ENCODE measurements at places on chromosomes 16 and 17. TPM values are rescaled to one million over a fixed set of nuclear protein-coding genes. Genes with fewer than 3 reads are reported as not detected.

DNA sequence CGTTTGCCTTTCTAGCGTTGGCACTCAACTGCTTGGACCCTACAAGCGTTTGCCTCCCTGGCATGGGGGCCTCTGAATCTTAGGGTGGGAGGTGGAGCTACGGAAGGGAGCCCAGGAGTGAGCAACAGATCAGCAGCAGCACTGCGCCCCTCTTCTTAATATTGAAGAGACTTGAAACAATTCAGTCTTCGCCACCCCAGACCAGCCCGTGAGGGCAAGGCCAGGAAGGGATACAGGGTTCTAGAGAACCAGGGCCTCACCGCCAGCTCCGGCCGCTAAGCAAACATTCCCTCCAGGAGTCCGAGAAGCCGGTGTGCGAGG is 1.5 kb upstream of the GPRC5C start:
- H3K36me3 ChIP-seq = no peaks in the 10 kb centered on the region
- H3K4me3 ChIP-seq = peak overlapping the region; percentile 64
- DNase-seq = no peak
- peaks cover 3% of the 10 kb centered on the region for H3K4me1 ChIP-seq
- H3K27me3 ChIP-seq = no peaks in the 10 kb centered on the region

- no peak for DNase-seq
- no peaks in the 10 kb centered on the region for H3K36me3 ChIP-seq
- no peak overlapping the region for H3K4me3 ChIP-seq
- H3K4me1 ChIP-seq = peaks cover 4% of the 10 kb centered on the region
- no peaks in the 10 kb centered on the region for H3K27me3 ChIP-seq
Observed at GRCh38 chr17:48123111-48123510, 15.5 kb downstream of the SNX11 start.

GRCh38 chr17:73091770-73092522 is 542 bp downstream of the SLC39A11 start:
- H3K4me3 ChIP-seq = peak overlapping the region; percentile 58
- no peaks in the 10 kb centered on the region for H3K27me3 ChIP-seq
- peak overlapping the region; percentile 33 for H3K27ac ChIP-seq
- no peaks in the 10 kb centered on the region for H3K36me3 ChIP-seq
- H3K4me1 ChIP-seq = peaks cover 10% of the 10 kb centered on the region

Gene PHOSPHO1
- 35.4 TPM for total RNA-seq

GRCh38 chr16:75074920-75075687 is 41.5 kb downstream of the LDHD start:
- no peak for DNase-seq
- peaks cover 5% of the 10 kb centered on the region for H3K4me1 ChIP-seq
- H3K36me3 ChIP-seq = no peaks in the 10 kb centered on the region
- no peaks in the 10 kb centered on the region for H3K27me3 ChIP-seq
- no peak overlapping the region for H3K4me3 ChIP-seq

DNA sequence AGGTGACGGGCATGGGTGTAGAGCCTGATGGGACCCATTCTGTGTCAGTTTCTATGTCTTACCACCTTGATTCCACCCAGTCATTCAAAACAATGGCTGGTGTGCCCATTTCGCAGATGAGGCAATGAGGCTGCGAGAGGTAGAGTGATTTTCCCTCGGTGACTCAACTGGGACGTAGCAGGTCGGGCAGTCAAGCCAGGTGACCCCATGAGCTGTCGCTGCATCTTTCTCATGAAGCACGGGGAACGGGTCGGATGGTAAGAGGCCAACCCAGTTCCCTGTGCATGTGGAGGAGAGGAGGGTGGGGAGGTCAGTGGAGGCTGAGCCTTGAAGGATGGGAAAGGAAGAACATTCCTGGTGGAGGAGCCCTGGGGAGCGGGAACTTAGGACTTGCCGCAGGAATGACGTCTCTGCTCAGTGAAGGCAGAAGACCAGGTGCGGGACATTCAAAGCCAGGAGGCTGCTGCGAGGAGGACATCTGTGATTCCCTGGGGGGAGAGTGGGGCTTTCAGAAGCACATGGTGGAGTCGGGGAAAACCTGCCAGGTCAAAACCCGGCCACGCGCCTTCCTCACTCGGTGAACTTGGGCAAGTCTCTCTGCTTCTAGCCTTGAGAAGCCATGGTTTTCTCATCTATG is 1.1 kb downstream of the IL21R start:
- H3K4me1 ChIP-seq = peaks cover 4% of the 10 kb centered on the region
- no peak overlapping the region for H3K4me3 ChIP-seq
- H3K27ac ChIP-seq = no peak overlapping the region
- no peaks in the 10 kb centered on the region for H3K36me3 ChIP-seq
- no peak for DNase-seq

Gene KRT23
- total RNA-seq = 17.3 TPM

Gene TACO1
- total RNA-seq = 19.2 TPM

- no peaks in the 10 kb centered on the region for H3K27me3 ChIP-seq
- no peaks in the 10 kb centered on the region for H3K4me1 ChIP-seq
- H3K27ac ChIP-seq = no peak overlapping the region
- no peaks in the 10 kb centered on the region for H3K36me3 ChIP-seq
- H3K4me3 ChIP-seq = no peak overlapping the region
Observed at GRCh38 chr17:65268832-65269231, 131.7 kb downstream of the RGS9 start.

GRCh38 chr17:82698974-82699442 is 510 bp upstream of the RAB40B start:
- no peak for DNase-seq
- H3K4me1 ChIP-seq = peaks cover 4% of the 10 kb centered on the region
- no peaks in the 10 kb centered on the region for H3K36me3 ChIP-seq
- no peak overlapping the region for H3K27ac ChIP-seq

- no peak for DNase-seq
- H3K27me3 ChIP-seq = no peaks in the 10 kb centered on the region
- no peak overlapping the region for H3K27ac ChIP-seq
- H3K4me1 ChIP-seq = no peaks in the 10 kb centered on the region
- no peaks in the 10 kb centered on the region for H3K36me3 ChIP-seq
Observed at GRCh38 chr17:34275881-34276280, 5.9 kb downstream of the CCL7 start.

- peaks cover 21% of the 10 kb centered on the region for H3K4me1 ChIP-seq
- no peaks in the 10 kb centered on the region for H3K27me3 ChIP-seq
- no peaks in the 10 kb centered on the region for H3K36me3 ChIP-seq
- DNase-seq = no peak
Observed at GRCh38 chr17:17064322-17064721, 22.1 kb downstream of the MPRIP start.

Gene NPIPA2
- total RNA-seq = 7.7 TPM

DNA sequence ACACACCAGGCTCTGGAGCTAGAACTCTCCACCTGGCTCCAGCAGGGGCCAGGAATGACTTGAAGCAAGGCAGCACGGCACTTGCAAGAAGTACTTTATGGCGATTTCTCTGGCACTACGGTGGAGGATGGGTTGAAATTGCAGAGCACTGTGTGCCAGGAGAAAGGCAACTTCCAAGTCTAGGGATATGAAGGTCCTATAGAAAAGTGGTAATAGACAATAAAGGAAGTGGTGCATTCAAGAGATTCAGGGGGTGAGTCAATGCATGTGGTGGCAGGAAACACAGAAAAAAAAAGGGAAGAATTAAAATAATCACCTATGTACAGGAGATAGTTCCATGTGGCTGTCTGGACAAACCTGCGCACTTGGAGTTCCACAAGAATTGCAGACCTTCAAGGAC is 240.3 kb upstream of the DYNLRB2 start:
- no peaks in the 10 kb centered on the region for H3K36me3 ChIP-seq
- H3K4me1 ChIP-seq = no peaks in the 10 kb centered on the region

- H3K27me3 ChIP-seq = no peaks in the 10 kb centered on the region
- peak overlapping the region; percentile 83 for H3K27ac ChIP-seq
- no peak for DNase-seq
- H3K4me1 ChIP-seq = no peaks in the 10 kb centered on the region
Observed at GRCh38 chr16:68539711-68540239, 684 bp downstream of the ZFP90 start.

GRCh38 chr17:35448214-35448898 is at the start of gene SLFN13:
TSS of gene SLFN13 (minus strand) at chr17:35448766. CDS start at chr17:35445680, 3,086 bp downstream.
- H3K27ac ChIP-seq = no peak within 1 kb of the TSS
- peak; percentile 56 for DNase-seq
- no peaks in the 10 kb centered on the region for H3K4me1 ChIP-seq

Gene SLC12A3
- total RNA-seq = 1.1 TPM

GRCh38 chr16:17951378-17951777 is 385.2 kb downstream of the NPIPA8 start:
- H3K4me1 ChIP-seq = no peaks in the 10 kb centered on the region
- H3K27me3 ChIP-seq = no peaks in the 10 kb centered on the region
- no peak overlapping the region for H3K27ac ChIP-seq
- DNase-seq = no peak
- no peak overlapping the region for H3K4me3 ChIP-seq

DNA sequence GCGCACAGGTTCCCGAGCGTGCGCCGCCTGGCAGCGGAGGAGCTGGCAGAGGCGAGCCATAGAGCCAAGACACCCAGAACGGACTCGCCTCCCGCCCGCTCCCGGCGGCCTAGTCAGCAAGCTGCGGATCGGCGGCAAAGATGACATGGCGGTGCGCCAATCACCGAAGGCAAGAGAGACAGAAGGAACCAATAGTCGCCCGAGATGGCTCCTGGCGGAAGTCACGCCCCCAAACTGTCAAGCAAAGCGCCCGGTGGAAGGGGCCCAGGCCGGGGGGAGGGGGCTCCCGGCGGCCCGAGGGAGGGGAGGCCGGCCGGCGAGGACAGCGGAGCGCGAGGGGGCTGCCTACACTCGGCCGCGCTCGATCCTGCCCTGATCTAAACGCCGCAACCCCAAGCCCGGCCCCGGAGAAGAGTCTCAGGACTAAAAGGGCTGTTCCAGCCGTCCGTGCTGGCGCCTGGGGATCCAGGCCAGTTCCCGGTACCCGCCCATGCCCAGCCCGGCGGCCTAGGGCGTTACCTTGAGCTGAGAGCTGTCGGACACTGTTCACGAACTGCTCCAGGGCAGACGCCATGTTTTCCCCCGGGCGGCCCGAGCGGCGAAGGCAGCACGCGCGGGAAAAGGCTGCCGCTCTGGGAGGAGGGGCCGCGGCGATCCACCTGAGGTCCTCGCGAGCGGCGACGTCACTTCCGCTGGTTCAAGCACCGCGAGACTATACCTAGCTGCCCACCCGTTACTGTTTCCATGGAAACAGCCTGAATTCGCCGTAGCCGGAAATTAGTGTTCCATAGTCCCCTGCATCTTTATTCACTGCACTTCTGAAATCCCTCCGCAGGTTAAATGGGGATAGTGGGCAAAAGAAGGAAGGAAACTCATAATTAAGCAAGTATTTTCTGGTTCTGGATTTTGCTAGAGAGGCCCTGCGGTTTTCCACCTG is at the start of gene COPS3:
Gene COPS3, minus strand, starts transcription at position 634 of the 937 bp plus-strand sequence. Its CDS starts 60 bp downstream, at position 574.
- peak; percentile 100 for DNase-seq
- H3K27ac ChIP-seq = peak within 1 kb of the TSS; percentile 97
- H3K27me3 ChIP-seq = no peaks in the 10 kb centered on the region
- H3K4me3 ChIP-seq = peak within 1 kb of the TSS; percentile 99
- peaks cover 28% of the 10 kb centered on the region for H3K4me1 ChIP-seq

Gene TMEM92
- 1.5 TPM for total RNA-seq

GRCh38 chr17:39705786-39706348 is 6.0 kb downstream of the ERBB2 start:
- no peaks in the 10 kb centered on the region for H3K36me3 ChIP-seq
- DNase-seq = no peak
- no peaks in the 10 kb centered on the region for H3K27me3 ChIP-seq
- no peaks in the 10 kb centered on the region for H3K4me1 ChIP-seq
- no peak overlapping the region for H3K27ac ChIP-seq

- H3K27me3 ChIP-seq = no peaks in the 10 kb centered on the region
- H3K4me1 ChIP-seq = peaks cover 17% of the 10 kb centered on the region
- H3K36me3 ChIP-seq = no peaks in the 10 kb centered on the region
- no peak overlapping the region for H3K4me3 ChIP-seq
Observed at GRCh38 chr17:66580956-66581391, 253.9 kb upstream of the CACNG5 start.

GRCh38 chr17:66620528-66620927 is 214.4 kb upstream of the CACNG5 start:
- H3K27ac ChIP-seq = no peak overlapping the region
- DNase-seq = no peak
- H3K4me3 ChIP-seq = no peak overlapping the region

GRCh38 chr16:31421587-31421986 is 6.6 kb downstream of the COX6A2 start:
- H3K27me3 ChIP-seq = no peaks in the 10 kb centered on the region
- H3K4me1 ChIP-seq = no peaks in the 10 kb centered on the region
- no peaks in the 10 kb centered on the region for H3K36me3 ChIP-seq

Gene CACNA1H
- 69.0 TPM for total RNA-seq

Gene DBNDD1
- 5.1 TPM for total RNA-seq

DNA sequence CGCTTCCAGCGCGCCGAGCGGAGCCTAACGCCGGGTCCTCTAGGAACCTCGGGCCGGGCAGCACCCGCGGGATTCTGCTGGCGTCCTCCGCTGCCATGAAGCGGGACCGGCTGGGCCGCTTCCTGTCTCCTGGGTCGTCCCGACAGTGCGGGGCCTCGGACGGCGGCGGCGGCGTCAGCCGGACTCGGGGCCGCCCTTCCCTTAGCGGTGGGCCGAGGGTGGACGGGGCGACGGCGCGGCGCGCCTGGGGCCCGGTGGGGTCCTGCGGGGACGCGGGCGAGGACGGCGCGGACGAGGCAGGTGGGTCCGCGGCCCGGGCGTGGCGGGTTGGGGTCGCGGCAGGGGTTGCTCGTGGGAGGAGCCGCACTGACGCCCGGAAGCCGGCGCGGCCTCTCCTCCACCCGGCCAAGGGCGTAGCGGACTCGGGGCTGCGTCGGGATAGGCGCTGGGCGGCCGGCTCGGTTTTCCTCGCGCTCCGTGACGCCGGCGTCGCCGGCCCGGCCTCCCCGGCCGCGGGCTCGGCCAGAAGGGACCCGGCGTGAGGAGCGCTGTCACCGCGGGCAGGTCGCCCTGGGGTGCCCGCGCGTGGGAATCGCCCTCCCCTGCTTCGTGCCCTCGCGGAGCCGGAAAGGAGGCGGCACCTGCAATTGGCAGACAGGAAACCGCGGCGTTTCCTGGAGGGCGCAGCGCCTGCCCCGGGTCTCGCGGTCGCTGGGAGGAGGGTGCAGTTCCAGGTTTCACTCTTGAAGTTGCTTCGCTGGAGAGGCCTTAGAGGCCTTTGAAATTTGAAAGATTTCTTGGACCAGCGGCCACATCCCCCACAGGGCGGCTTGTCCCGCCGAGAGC is 432 bp downstream of the ZNF276 start:
- peaks cover 25% of the 10 kb centered on the region for H3K4me1 ChIP-seq
- peak; percentile 50 for DNase-seq
- peak overlapping the region; percentile 90 for H3K4me3 ChIP-seq
- H3K27me3 ChIP-seq = no peaks in the 10 kb centered on the region
- H3K36me3 ChIP-seq = no peaks in the 10 kb centered on the region

GRCh38 chr17:21100636-21101035 is 26.1 kb upstream of the DHRS7B start:
- no peaks in the 10 kb centered on the region for H3K4me1 ChIP-seq
- no peaks in the 10 kb centered on the region for H3K27me3 ChIP-seq
- H3K36me3 ChIP-seq = no peaks in the 10 kb centered on the region
- no peak for DNase-seq
- no peak overlapping the region for H3K27ac ChIP-seq

Gene PRSS27
- total RNA-seq = 6.7 TPM

GRCh38 chr16:3467182-3467581 is 23.7 kb downstream of the NAA60 start:
- H3K4me1 ChIP-seq = peaks cover 33% of the 10 kb centered on the region
- H3K4me3 ChIP-seq = no peak overlapping the region
- H3K27me3 ChIP-seq = no peaks in the 10 kb centered on the region
- DNase-seq = no peak
- no peaks in the 10 kb centered on the region for H3K36me3 ChIP-seq

- no peak for DNase-seq
- H3K4me1 ChIP-seq = no peaks in the 10 kb centered on the region
Observed at GRCh38 chr17:43814714-43815113, 18.2 kb downstream of the MPP3 start.

Gene GCGR
- total RNA-seq = 1.3 TPM
